Jurkat, Clone E6-1 (cell line): ENCODE measurements at places on chromosomes 16 and 17.

DNA sequence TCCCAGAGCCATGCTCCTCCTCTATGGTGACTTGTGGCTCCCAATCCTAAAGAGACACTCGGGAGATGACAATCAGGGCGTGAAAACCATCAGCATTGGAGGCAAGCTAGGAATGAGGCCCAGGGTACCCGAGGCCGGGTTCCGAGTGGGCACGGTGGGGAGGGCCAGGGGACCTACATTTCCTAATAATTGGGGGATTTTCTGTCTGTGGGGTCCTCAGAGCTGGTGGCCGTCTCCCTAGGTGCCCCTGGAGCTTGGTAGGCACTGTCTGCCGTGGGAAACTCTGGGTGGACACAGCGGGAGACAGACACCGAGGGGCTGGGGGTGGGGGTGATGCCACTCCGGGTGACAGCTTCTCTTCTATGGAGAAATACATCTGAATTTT, 312.5 kb upstream of the TNRC6C start:
- DNase-seq: no peak

GRCh38 chr16:88936556-88937205, 40.3 kb downstream of the CBFA2T3 start:
- no peak for DNase-seq

DNA sequence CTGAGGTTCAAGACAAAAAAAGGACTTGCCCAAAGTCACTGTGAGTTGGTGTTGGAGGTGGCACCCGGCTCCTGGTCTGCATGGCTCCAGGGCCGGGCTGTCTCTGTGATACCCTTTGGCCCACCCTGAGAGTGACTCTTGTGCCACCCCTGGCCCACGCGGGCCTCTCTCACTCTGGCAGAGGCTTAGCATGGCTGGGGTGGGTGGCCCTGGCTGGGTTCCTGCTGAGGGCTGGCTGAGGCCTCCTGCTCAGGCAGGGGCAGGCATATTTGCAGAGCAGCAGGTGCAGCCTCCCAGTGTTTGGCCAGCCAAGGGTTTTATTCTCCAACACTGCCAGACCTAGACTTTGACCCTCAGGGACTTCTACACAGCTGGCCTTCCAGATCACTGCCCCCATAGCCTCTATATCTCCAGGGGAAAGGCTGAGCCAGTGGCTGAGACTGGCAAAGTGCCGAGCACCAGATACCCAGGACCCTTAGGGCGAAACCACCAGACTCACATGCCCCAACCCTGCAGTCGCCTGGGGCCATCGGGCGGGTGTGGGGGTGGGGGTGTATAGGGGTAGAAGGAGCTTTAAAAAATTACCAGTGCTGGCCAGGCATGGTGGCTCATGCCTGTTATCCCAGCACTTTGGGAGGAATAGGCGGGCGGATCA, 21.5 kb upstream of the ADGRG1 start:
- DNase-seq: no peak

DNA sequence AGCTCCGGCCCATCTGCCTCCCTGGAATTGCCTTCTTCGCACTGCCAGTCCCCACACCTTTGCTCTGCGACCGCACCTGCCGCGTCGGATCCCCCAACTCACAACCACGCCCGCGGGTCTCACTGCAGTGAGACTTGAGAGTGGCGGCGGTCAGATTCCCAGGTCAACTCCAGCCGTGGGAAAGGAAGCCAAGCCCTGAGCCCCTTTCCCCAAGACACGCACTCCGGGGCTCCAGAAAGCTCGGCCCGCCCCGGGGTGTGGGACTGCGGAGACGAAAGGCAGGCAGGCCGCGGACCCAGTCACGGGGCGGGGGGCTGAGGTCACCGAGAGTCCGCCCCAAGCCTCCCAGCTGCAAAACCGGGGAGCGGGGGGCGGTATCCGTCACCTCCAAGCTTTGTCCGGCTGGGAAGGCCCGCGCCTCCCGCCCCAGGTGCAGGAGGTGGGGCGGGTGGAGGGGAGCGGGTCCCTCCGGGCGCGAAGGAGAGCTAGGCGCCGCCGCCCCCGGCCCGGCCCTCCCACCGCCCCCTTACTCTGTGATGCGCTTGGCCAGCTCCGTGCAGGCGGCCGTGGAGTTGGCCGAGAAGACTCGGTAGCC, 615 bp downstream of the PRPSAP1 start:
- no peak for DNase-seq

DNA sequence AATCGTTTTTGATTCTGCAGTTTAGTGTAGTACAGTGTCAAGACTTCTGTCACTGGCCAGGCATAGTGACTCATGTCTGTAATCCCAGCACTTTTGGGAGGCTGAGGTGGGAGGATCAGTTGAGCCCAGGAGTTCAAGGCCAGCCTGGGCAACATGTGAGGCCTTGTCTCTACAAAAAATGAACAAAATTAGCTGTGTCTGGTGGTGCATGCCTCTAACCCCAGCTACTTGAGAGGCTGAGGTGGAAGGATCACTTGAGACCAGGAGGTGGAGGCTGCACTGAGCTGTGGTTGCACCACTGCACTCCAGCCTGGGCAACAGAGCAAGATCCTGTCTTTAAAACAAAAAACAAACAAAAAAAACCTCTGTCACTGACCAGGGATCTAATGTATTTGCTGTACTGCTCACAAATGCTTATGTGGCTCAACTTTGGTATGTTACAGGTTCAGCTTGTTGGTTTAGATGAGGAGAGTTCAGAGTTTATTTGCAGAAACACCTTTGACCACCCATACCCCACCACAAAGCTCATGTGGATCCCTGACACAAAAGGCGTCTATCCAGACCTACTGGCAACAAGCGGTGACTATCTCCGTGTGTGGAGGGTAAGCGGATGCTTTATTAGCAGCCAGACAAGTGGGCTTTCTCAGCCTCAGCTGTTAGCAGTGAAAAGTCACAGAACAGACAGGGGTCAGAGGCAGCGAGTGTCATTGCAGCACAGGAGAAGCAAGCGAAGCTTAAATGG, 22.5 kb upstream of the TACO1 start:
- no peak for DNase-seq

GRCh38 chr17:55437159-55437605, 15.5 kb upstream of the MMD start:
- no peak for DNase-seq

DNA sequence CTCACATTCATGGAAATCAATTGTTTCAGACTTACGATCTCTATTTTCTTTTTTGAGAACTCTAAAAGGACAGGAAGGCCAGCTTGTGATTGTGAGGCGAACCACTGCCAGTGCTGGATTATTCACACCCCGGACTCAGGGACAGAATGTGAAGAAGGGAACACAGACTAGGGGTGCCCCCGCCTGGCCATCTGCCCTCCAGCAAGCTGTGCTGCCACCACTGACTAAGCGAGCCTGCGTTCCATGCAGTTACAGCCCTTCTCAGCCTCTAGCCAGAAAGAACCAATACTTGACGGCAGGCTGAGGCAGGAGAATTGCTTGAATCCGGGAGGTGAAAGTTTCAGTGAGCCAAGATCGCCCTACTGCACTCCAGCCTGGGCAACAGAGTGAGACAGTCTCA, 2.8 kb downstream of the HAGH start:
- peak; percentile 14 for DNase-seq

- DNase-seq: no peak
Measured at GRCh38 chr17:48543107-48543853, 1.6 kb downstream of the HOXB2 start.

DNA sequence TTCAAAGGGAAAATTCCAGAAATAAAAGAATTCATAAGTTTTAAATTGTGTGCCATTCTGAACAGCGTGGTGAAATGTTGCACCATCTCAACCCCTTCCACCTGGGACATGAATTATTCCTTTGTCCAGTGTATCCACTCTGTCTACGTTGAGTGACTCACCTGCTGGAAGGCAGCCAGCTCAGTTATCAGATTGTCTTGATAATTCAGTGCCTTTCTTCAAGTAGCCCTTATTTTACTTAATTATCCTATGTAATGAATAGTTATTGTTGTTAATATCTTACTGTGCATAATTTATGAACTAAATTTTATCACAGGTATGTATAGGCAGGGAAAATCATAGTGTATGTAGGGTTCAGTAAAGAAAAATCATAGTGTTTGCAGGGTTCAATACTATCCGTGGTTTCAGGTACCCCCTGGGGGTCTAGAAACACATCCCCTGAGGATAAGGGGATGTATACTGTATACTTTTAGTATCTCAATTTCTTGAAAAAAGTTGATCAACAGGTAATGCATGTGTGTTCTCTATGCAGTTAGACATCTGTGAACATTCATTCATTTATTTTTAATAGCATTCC, 7.7 kb upstream of the PCTP start:
- DNase-seq: no peak

DNA sequence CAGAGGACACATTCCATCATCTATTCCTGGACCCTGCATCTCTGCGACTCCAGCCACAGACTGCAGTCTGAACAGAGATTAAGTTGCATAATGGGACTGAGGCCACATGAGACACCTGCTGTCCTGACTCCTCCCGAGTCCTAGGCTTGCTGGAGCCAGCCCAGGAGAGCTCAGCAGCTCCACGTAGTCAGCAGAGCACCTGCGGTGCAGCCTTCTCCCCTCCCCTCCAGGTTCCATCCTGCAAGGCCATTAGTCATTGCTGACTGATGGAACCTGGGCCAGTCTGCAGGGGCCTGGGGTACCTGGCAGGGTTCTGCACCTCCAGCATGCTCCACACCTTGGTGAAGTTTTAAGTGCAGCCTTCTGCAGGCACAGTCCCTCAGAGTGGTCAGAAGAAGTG, 76.7 kb downstream of the PLD6 start:
- DNase-seq: no peak

DNA sequence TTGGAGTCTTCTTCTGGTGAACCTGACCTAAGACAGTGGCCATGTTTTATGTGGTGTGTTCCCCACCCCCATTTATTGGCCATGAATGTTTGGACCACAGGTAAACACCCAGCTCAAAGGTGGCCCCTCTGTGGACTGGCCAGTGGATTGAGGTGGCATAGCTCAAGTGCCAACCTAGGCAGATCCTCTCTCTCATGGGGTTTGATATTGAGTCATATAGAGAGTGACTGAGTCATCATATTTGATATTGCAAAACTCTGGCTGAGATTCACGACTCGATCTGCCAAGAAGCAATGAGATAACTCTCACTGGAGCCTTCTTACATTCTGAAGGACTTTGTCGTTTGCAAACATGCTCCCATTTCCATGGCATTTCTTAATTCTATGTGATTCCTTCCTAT, 10.5 kb upstream of the TEKT3 start:
- DNase-seq: no peak

DNA sequence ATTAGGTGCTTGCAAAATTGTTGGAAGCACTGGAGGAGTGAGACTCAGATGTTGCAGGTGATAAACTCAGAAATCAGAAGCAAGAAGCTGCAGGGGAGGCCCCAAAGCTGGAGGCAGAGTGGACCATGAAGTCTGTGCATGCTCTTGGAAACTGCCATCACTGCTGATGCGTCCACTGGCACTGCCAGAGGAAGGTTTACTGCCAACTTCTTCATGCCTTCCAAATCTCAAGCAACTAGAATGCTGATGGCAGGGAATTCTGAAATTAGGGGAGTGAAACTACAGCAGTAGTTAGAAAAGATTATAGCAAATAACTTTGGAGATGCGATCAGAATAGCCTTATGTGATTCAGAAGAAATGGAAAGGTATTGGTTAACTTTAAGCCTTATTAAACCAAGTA, 277.1 kb upstream of the SDK2 start:
- no peak for DNase-seq

DNA sequence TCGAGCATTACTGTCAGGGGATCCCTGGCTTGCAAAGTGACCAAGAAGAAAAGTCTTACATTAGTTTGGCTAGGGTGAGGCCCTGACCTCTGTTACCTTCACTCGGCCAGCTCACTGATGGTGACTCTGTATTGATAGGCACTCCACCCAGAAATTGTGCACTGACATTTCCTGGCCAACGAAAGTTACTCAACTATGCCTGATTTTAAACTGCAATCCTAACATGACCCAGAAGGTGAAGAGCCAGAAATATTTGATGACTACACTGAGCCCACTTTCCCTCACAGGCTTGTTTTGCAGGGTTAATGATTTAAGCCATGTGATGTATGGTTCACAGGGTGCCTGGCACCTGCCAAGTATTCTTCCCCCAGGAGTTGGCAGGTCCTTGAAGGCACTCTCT, 208.2 kb upstream of the MAF start:
- no peak for DNase-seq

DNA sequence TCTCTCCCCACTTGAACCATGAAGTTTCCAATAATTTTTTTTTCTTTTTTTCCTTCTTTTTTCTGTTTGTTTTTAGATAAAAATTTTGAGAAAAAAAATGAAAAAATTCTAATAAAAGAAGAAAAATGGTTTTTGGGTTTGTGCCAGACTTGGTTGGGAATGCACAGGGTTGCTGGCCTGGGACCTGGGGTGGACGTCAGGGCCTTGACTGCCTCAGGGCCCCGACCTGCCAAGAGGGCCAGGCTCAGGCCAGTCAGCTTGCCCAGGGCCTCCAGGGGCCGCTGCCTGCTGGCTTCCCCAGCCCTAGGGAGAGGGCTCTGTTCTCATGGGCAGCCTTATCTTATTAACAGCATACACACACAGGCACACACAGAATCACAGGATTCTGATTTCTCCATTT, 6.5 kb downstream of the TBX6 start:
- no peak for DNase-seq

GRCh38 chr17:65170839-65171238, 33.7 kb downstream of the RGS9 start:
- DNase-seq: no peak

DNA sequence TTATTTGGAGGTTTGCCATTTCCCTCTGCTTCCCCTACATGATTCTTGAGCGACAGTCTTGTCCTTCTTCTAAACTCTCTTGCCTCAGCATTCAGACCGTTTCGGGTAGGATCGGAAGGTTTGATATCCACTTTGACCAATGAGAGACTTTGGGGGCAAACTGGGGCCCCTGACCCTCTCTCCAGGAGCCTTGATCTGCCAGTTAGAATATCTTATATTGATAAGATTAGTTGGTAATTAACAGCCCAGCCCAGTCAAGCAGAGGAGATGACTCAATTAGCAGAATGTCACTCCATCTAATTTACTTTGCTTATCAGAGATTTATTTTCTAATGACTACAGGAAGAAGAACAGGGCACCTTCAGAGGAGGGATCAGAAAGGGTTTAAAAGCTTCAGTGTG, 532.8 kb downstream of the XYLT1 start:
- no peak for DNase-seq

- DNase-seq: peak; percentile 39
Measured at GRCh38 chr16:67349172-67349571, 22.6 kb downstream of the LRRC36 start.

- DNase-seq: no peak
Measured at GRCh38 chr16:17945080-17945601, 391.4 kb downstream of the NPIPA8 start.

- DNase-seq: no peak
Measured at GRCh38 chr17:8153525-8153956, 1.3 kb upstream of the PER1 start.

GRCh38 chr17:28097901-28098300, 55.4 kb downstream of the NLK start:
- DNase-seq: no peak
